ENCODE measurements at places on chromosomes 2 and 18. TPM values are rescaled to one million over a fixed set of nuclear protein-coding genes. Genes with fewer than 3 reads are reported as not detected.

The RGPD5 gene
- 15.4 TPM for total RNA-seq

The TCF7L1 gene
- not detected for total RNA-seq

The PLGLB1 gene
- total RNA-seq, result 2.0 TPM

The EVX2 gene
- not detected for total RNA-seq

The AMER3 gene
- not detected for total RNA-seq

- no peak for DNase-seq
Measured at GRCh38 chr2:238174701-238175100, 15.9 kb downstream of the ERFE start.

GRCh38 chr2:127086990-127087790 is 19.8 kb downstream of the BIN1 start:
- DNase-seq, result no peak

DNA sequence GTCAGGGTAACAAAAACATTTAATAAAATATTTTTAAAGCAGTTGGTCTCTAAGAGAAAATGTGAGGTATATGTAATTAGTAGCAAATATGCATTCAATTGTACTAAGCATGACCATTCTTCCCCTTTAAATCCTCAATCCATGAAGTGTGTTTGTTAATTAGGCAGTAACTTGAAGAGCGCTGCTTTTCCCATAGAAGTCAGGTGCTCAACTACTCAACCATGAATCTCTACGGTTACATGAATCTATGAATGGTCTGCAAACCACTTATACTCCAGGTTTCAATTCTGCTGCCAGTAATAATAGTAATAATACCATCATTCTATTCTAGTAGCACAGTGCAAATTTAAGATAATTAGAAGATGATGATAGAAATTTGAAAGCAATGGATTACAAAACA is 55.8 kb downstream of the SLC8A1 start:
- no peak for DNase-seq

DNA sequence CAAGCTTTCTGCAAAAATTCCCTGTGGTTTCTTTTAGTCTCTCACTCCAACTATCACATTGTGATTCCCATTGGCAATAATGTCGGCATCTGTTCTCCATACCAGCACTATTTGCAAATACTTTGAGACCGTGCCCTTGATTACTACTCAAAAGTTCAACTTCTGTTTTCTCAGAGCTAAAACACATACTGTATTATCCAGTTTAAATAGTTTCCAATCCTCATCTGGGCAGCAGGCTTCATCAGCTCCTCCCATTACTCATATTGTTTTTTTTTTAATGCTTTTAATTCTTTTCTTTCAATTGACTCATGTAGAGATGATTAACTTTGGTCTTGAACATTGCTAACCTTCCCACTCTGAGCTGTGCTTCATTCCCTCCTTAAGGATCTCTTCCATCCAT is 135.8 kb downstream of the METTL8 start:
- DNase-seq, result no peak

GRCh38 chr2:233400341-233400740 is 46.0 kb downstream of the DGKD start:
- DNase-seq, result peak; percentile 49

DNA sequence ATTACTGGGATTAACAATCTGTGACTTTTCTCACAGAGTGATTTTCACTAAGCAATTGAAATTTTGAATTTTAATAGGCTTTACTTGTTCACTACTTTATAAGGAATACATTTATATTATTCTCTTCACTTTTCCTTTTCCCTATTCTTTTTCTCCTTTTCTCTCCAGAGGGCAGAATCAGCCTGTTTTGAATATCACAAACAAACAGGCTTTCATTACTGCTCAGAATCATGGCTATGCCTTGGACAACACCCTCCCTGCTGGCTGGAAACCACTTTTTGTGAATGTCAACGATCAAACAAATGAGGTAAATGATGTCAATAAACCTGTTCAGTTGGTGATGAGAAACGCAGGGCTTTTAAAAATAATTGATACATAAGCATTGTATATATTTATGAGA is 35.3 kb downstream of the CPS1 start:
- DNase-seq, result no peak

GRCh38 chr2:959457-959856 is 8.8 kb downstream of the SNTG2 start:
- no peak for DNase-seq

DNA sequence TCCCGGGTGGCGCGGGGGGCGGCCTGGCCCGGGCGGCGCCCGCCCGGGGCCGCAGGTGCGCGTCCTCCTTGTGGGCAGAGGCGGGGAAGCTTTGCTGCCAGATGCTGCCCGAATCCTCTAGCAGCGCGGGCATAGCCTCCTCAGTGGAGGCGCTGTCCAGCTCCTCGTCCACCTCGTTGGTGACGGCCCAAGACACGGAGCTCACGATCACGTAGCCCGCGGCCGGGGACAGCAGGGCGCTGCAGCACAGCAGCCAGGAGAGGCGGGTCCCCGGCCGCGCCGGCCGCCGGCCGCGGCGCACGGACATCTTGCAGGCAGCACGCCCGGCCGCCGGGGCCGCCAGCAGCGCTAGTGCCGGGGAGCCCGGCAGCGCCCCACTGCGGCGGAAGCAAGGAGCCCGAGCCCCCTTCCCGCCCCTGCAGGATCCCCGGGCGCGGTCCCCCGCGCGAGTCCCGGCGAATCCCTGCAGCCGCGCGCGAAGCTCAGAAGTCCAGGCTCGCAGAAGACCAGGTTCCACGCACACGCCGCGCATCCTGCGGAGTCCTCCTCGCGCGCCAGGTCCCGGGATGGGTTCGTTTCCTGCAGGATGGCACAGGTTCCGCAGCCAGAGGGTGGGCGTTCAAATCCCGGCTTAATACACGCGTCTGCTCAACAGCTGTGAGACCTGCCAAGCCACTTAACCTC is at the start of gene CREG2:
CREG2 (minus strand) TSS at position 353 of the 684 bp plus-strand sequence; CDS start at position 307, 46 bp downstream.
- DNase-seq, result peak; percentile 62

DNA sequence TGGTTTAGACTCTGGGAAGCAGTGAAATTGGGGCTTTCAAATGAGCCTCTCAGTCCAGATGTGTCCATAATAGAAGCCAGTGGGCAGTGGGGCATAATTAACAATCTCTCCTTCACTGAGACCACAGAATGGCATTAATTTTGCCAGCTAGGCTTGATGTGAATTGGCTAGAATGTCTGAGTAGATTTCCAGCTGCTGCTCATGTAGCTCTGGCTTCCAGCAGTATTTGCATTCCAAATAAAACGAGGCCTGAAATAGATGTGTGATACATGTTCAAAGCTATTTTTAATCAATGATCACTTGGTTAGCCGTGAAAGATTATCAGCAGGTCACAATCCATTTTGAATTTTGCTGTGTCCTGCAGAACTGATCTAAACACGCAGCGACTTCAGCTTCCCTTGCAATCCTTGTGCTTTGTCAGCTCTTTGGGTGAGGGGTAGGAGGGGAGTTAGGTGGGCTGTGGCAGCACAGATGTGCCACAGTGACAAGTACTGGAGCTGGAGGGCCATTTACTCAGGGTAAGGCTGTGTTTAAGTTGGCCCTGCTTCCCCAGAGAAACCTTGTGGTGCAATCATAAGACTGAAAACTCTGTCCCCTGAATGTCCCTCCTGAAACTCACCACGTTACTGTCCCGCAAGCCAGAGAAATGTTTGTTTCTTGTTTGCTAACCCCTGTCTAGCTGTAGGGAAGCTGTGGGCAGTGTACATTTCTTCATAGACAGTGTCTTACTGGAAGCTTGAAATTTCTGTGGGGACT is 56.9 kb upstream of the TMEM178A start:
- no peak for DNase-seq

GRCh38 chr2:168593713-168594112 is 137.6 kb downstream of the CERS6 start:
- no peak for DNase-seq

GRCh38 chr2:163774862-163775261 is 39.1 kb upstream of the FIGN start:
- no peak for DNase-seq
